ENCODE measurements at places on chromosomes 6 and 20.

GRCh38 chr6:156777577-156778453 lies 637 bp downstream of the ARID1B start:
- peak; percentile 70 for DNase-seq

DNA sequence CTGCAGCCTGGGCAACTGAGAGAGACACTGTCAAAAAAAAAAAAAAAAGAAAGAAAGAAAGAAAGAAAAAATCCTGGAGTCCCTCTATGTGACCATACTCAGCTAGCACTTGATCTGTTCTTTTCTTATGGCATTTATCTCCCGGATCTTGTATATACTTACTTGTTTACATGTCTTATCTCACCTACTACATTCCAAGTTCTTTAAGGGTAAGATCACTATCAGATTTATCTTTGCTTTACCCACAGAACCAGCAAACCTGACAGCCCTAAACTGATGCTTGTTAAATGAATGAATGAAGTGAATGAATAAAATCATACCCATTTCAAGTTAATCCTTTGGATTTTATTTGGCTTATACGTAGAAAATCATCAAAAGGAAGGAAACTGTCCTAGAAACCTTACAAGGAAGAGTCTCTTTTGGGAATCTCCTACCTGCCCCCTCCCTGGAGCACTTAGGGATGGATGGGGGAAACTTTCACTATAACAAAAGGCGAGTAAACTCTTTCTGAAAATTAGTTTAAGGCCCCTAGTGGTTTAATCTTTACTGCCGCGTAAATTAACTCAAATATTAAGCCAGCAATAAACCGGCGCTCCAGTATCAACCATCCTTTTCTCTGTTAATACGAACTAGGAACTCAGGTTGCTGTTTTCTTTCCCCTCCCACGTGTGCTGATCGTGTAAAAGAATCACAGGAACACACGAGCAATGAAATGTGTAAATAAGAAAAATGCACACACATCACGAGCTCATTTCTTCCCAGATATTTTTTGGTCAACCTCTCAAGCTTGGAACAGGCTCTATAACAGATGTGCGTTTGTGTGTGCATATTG lies 1.3 kb upstream of the UTRN start:
- no peak for DNase-seq

DNA sequence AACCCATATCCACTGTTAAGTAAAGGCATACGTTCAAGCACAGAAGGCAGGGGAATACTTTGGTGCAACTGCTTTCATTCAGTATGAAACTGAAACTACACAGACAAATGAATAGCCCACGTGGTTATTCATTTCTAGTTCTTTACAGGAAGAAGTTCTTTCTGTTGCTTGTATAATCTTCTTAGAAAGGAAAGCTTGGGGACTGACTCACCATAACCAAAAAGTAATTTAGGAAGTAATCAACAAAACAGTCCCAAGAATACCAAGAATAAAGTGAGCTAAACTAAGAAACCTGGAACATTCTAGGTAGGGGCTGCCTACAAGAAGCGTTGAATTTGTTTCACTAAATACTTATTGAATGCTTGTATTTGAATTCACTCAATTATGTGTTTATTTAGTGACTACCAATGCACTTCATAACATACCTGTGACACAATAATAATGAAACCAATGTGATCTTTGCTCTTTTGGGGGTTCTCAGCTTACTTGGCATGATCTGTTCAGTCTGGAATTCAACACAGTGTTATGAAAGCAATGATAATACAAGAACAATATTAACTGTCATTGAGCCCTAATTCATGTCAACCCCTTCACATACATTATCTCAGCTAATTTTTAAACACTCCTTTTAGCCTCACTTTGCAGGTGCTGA lies 25.1 kb upstream of the KIAA0408 start:
- no peak for DNase-seq

GRCh38 chr6:54467384-54467783 lies 159.1 kb downstream of the TINAG start:
- DNase-seq, result no peak

- DNase-seq, result peak; percentile 27
These were observed 1062.0 kb downstream of the HACE1 start for GRCh38 chr6:103797738-103798137.

GRCh38 chr20:33280000-33280680 lies 2.9 kb upstream of the BPIFB1 start:
- no peak for DNase-seq

DNA sequence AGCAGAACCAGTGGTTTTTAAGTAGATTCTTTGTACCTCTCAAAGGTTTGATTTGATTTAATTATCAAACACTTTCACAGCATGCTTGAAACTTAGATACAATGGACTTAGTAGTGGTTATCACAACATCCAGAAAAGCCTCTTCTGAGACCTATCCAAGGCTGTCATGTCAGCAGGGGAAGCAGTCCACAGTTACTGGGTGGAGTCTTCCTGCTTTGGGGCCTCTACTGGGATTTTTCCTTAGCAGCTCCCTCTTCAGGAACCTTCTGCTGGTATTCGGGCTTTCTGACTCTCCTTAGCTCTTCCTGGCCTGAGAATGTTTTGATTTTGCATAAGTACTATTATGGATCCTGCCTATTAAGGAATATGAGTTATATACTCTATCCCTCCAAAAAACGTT lies 36.0 kb downstream of the ARFGEF2 start:
- no peak for DNase-seq

- DNase-seq, result peak; percentile 79
These were observed 38.0 kb downstream of the TMEM170B start for GRCh38 chr6:11575408-11576033.

DNA sequence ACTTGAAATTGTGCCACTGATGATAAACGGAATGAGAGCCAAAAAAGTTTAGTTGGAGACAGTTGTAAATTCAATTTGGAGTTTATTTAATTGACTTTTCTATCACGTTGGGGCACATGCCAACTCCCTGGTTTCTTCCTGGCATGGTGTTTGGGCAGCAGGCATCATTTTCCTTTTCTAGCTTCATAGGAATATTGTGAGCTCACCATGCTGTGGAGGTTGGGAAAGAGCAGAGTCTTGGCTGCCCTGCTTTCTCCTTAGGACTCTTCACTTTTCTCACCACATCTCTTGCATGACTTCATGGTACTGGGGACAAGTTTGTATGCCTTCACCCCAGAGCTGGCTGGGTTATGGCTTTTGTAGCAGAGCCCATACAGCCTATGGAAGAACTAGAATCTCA lies 6.4 kb downstream of the SCAND1 start:
- DNase-seq, result no peak

Measured in neural progenitor cell (in vitro differentiated cells).